Fibroblast of skin of abdomen (primary cell): ENCODE measurements at places on chromosomes 4 and X.
A peak's percentile ranks its signal among the peaks of the same experiment; 100 is the strongest.

DNA sequence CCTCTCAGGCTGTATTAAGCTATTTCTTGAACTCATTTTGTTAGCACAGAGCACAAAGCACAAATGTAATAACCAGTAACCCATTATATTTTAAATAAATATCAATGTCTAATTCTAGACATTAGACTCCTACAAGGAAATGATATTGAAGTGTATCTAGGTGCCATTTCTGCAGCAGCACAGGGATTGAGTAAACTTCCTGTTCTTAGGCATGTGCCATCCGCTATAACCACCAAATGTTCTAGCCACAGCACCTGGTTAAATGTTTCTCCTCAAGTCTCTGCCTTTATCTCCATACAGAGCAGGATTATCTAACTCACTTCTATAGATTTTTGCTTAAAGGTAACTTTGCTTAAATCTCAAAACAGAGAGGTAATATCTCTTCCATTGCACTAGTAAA, 51.4 kb downstream of the SGMS2 start:
- no peak for DNase-seq

DNA sequence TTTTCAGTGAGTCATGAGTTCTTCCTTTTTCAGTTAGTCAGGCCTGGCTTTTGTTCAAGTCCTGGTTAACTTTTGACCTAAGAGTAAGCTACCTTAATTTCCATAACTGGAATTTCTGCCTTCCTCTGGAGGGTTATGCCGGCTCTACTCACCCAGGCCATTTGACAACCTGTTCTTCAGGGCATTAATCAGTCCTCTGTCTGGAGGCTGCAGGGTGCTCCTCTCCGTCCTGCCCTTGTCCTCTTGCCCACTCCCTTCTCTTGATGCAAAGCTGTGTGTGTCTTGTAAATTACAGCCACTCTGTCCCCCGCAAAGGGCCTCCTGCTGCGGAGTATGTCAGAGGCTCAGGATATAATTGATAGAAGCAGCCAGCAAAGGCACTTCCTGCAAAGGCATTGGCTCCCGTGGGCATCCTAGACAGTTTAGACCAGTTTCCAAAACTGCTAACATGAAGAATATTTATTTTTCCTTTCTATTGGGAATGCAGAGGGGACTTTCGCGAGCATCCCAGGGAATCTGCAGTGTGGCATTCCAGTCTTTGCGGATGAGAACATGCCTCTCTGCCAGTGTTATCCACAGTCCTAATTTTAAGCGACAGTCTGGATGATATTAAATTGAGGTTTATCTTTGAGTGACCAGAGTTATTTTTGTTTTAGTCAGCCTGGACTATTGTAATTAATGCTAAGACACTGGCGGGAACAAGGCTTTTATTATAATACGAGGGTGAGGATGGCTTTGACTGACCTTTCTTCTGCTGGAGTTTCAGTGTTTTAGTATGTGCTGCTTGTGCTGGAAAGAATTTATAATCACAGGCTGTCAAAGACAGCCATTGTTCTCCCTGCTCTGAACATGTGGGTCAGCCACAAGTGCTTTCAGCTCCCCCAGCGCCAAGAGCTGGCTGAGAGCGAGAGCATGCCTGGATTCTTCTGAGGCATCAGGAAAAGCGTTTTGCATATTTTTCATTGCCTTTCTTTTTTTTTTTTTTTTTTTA, 74.2 kb downstream of the LIMCH1 start:
- DNase-seq = peak; percentile 80

DNA sequence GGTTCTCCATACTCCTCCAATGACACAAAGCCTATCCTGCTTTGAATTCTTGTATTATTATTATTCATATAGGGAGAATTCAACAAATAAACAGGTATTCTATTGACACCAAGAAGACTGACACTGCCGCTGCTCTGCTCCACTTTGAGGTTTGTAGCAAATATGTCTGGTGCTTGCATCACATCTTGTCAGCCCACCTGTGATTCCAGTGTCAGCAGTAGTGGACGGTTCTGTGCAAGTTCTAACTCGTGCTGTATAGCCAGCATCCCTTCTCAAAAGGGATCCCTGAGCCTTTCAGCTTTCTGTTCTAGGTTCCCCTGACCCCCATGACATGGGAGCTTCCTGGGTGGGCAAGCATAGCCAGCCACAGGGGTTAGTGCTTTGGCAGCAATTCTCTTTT, 296.0 kb upstream of the FTHL17 start:
- no peak for DNase-seq

DNA sequence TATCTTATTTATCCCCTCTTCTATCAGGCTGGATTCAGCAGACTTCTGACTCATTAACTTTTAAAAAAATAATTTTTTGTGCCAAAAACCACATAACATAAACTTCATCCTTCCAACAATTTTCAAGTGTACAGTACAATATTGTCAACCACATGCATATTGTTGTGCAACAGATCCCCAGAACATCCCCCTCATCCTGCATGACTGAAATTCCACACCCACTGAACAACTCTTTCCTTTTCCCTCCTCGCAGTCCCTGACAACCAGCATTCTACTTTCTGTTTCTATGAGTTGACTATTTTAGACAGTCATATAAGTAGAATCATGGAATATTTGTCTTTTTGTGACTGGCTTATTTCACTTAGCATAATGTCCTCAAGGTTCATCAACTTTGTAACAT, 2.2 kb upstream of the MID2 start:
- DNase-seq = peak; percentile 77

- DNase-seq = peak; percentile 68
Measured at GRCh38 chr4:152605641-152606335, 69.9 kb upstream of the FBXW7 start.

- no peak for DNase-seq
Measured at GRCh38 chrX:10111364-10112148, 45.2 kb upstream of the CLCN4 start.

GRCh38 chr4:99506781-99507180, 4.0 kb upstream of the C4orf17 start:
- no peak for DNase-seq
